Hematopoietic multipotent progenitor cell treated with erythropoietin and hydrocortisone succinate and interleukin-3 and kit ligand, for 6 days (in vitro differentiated cells): ENCODE measurements at places on chromosomes 7 and 10.

- no peak for DNase-seq
Measured at GRCh38 chr7:135342887-135343286, 109.2 kb downstream of the STRA8 start.

- no peak for DNase-seq
Measured at GRCh38 chr7:47405921-47406800, 175.8 kb downstream of the TNS3 start.

GRCh38 chr7:38321967-38322366 is 48.5 kb upstream of the TARP start:
- no peak for DNase-seq

GRCh38 chr10:72295330-72295910 is 21.7 kb downstream of the DDIT4 start:
- DNase-seq = no peak

- DNase-seq = no peak
Measured at GRCh38 chr7:27141923-27142579, 1.4 kb downstream of the HOXA5 start.

GRCh38 chr10:78571891-78572290 is 496.9 kb upstream of the ZMIZ1 start:
- DNase-seq = no peak

GRCh38 chr7:110347081-110347480 is 743.8 kb upstream of the LRRN3 start:
- no peak for DNase-seq

DNA sequence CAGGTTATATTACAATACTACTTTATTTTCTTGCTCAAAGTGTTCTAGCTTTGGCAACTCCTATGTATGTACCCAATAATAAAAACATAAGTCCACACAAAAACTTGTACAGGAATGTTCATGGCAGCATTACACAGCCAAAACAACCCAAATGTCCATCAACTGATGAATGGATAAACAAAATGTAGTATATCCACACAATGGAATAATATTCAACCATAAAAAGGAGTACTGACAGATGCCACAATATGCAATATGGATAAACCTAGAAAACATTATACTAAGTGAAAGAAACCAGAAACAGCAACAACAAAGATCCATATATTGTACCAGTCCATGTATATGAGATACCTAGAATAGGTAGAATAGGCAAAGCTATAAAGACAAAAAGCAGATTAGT is 21.0 kb downstream of the PPA1 start:
- no peak for DNase-seq

DNA sequence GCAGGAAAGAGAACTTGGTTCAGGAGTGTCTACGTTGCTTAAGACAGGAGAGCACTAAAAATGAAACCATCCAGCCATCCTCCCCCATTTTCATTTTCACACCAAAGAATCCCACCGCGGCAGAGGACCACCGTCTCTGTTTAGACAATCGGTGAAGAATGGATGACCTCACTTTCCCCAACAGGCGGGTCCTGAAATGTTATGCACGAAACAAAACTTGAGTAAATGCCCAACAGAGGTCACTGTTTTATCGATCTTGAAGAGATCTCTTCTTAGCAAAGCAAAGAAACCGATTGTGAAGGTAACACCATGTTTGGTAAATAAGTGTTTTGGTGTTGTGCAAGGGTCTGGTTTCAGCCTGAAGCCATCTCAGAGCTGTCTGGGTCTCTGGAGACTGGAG is 1.4 kb upstream of the IL6 start:
- DNase-seq = peak; percentile 46

DNA sequence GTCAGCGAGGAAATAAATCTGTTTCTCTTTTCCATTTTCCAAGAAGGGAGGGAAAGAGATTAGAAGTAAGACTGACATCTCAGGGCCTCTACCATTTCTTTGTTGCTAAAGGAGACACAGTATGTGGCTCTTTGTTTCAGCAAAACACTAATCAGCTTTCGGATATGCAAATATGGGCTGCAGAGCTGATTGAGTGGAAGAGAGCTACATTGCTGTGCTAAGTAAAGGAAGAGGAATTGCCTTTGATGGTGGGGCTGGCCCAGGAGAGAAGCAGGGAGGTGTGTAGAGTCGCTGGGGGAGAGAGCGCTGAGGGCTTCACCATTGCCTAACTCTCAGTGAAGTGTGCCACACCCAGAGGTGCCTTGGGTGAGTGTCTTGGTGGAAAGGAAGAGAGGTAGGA is 284.8 kb downstream of the SDK1 start:
- no peak for DNase-seq

- no peak for DNase-seq
Measured at GRCh38 chr10:132861116-132861691, 75.3 kb upstream of the NKX6-2 start.

- peak; percentile 63 for DNase-seq
Measured at GRCh38 chr7:45089341-45089891, 647 bp upstream of the NACAD start.

- DNase-seq = no peak
Measured at GRCh38 chr7:70645279-70645678, 486.7 kb upstream of the GALNT17 start.

- DNase-seq = no peak
Measured at GRCh38 chr7:1385809-1386622, 73.3 kb downstream of the MICALL2 start.

GRCh38 chr10:36765782-36766414 is 359.5 kb upstream of the ANKRD30A start:
- DNase-seq = no peak

- peak; percentile 41 for DNase-seq
Measured at GRCh38 chr7:77157446-77157845, 35.0 kb downstream of the CCDC146 start.

GRCh38 chr7:134991469-134992339 is 5.4 kb downstream of the AGBL3 start:
- DNase-seq = no peak

GRCh38 chr7:134651991-134652390 is 5.3 kb downstream of the BPGM start:
- DNase-seq = no peak

- DNase-seq = no peak
Measured at GRCh38 chr7:141466151-141466904, 84.9 kb upstream of the AGK start.

DNA sequence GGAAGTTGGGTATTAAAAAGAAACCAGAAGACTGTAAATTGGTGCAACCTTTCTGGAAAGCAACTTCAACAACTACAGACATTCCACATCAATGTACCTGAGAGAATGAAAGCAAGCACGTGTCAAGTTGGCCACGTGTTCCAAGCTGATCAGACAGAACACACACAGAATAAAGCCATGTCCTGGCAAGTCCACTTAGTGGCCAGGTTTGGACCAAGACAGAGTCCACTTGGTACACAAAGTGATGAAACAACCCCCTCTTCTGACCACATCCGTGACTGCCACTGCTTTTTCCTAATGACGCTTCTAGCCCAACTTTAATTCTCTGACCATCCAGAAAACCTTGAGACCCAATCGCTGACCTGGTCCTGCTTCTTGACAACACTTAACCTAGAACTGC is 109.4 kb downstream of the ABLIM1 start:
- peak; percentile 21 for DNase-seq

- DNase-seq = no peak
Measured at GRCh38 chr10:131925716-131926115, 24.9 kb downstream of the PPP2R2D start.

DNA sequence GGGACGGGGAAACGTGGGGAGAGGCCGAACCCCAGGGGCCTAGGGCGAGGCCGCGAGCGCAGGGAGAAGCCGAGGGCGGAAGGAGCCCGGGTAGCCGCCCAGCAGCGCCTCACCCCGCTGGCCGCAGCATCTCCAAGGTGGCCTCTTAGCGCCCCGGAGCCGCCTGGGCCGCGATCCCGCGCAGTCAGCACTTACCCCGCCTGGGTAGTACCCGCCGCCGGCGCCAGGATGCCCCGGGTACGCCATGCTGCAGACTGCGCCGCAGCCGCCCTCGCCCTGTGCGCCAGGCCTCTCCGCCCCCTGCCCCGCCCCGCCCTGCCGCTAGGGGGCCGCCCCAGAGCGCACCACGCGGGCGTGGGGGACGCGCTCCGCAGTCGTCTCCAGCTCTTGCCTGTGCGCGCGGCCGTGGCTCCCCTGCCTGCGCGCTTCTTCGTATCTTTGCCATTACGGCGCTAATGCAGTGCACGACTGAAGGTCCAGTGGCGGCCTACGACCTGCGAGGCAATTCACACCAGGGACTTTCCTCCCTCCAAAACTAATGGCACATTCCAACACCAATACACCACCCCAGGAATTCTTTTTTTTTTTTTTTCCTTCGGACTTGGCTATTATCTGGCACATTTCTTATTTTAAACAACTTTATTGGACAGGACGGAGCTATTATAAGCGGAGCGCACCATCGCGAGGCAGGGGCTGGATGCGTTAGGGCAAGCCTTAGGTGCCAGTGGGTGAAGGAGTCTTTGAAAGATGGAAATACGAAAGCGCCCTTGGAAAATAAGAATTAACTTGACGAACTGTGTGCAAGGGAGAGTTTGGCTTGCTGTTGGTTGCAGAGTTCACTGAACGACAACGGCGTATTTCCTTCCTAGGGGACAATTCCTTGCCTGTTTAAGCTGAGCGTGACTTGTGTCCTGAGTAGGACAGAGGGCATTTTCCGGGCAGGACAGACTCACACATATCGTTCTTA is at the start of gene SRI:
SRI (minus strand) TSS at position 258 of the 967 bp plus-strand sequence; CDS start at position 246, 12 bp downstream.
- peak; percentile 90 for DNase-seq

- DNase-seq = no peak
Measured at GRCh38 chr7:153886506-153887441, 165.4 kb upstream of the DPP6 start.

GRCh38 chr10:78559661-78560340 is 509.0 kb upstream of the ZMIZ1 start:
- DNase-seq = no peak

GRCh38 chr10:132461103-132461682 is 64.2 kb downstream of the PWWP2B start:
- no peak for DNase-seq

DNA sequence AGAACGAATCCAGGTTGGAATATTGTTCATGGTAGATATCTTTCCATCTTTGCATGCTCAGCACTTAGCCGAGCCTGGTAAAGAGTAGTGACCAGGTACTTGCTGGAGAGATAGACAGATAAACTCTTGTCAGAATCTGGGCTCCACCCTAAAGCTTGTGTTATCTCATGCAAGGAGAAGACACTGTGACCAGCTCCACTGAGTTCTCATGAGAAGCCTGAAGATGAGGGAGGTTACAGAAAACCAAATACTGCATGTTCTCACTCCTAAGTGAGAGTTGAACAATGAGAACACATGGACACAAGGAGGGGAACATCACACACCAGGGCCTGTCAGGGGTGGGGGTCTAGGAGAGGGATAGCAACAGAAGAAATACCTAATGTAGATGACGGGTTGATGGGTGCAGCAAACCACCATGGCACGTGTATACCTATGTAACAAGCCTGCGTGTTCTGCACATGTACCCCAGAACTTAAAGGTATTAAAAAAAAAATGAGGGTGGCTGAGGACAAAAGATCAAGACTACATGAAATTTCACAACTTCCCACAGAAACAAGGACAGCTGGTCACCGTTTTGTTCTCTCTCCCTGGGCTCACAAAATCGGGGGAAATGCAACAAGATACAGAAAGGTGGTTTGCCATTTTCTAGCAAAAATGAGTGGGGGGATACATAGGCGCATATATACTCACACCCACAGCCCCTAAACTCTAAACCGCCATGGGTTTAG is 17.4 kb downstream of the DLG5 start:
- peak; percentile 37 for DNase-seq
